NT2/D1 (cell line): ENCODE measurements at places on chromosomes 3 and 15.

DNA sequence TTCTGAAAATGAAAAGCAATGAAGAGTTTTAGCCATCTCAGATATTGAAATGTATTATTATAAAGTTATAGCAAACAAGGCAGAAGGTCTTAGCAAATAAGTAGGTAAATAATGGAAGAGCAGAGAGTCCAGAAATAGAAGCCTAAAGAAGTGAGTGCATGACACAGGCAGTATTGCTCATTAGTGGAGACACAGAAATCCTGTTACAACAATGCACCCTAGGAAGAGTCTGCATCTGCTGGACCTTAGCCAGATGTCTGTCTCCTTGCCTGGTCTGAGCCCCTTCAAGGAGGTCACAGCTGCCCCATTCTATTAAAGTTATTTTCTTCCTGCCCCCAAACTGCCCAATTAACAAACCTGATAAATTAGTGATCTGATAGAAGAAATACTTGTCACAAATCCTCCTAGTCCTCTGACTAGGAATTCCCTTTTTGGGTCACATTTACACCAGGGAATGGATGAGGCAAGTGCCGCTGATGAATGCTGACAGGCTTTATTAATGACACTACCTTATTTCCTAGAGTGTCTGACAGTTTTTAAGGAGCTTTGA, 51.9 kb downstream of the HOMER2 start:
- no peak for DNase-seq

DNA sequence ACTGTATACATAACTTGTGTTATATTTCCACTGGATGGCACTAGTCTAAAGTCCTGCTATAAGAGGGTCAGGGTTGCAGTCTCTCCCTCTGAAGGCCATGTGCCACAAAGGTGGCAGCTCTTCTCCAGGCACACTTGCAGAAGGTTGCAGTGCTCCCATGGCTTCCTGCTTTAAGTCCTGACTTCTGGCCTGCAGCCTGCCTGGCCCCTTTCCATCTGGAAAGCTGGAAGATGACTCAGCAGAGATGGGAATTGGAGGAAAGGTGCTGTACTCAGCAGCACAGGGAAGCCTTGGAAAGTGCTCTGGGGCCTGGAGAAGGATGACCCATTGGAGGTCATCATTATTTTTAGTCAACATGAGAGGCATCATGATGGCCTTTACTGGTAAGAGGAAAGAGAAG, 40.9 kb upstream of the MRPL3 start:
- DNase-seq: no peak

- no peak for DNase-seq
Measured at GRCh38 chr15:35724626-35725025, 178.7 kb upstream of the DPH6 start.

DNA sequence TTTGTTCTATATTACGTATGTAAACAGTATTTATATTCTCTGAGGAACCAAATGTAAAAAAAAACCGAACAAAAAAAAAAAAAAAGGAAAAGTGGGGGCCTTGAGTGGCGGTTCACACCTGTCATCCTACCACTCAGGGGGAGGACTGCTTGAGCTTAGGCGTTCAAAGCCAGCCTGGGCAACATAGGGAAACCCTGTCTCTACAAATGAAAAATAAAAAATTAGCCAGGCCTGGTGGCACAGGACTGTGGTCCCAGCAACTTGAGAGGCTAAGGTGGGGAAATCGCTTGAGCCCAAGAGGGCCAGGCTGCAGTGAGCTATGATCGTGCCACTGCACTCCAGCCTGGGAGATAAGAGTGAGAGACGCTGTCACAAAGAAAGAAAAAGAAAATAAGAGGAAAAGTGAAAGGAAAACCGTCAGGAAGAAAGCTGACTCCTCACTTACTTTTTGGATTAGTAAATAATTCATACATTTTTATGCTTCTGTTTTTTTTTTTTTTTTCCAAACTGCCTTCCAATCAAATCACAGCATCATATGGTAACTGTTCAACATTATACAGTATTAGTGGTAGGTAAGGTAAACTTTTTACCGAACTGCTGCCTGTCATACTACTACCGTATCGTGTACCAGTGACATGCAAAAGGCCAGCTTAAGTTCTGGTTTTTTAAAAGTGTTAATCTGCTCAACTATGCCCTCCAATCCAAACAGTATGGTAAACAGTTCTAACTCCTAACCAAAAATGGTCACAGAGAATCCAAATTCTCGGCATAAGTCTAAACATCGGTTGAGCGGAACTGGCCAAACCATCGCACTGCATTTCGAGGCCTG, 1.2 kb downstream of the PHC3 start:
- DNase-seq: no peak

DNA sequence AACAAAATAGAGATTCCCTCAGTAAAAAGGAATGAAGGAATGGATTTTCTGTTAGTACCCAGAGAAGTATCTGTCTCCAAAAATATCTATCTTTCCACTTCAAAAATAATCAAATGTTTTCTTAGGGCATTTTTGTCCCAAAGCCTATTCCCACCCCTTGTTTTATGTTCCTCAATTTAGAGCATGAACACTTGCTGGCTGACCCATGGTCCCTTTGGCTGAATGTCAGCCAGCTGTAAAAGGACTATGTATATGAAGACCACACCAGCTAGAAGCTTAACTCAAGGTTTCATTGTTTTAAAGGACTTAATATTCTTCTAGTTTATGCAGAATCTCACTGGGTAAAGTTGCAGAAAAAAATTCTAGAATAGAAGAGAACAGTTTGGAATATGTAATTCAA, 931.2 kb downstream of the MCTP2 start:
- DNase-seq: no peak

GRCh38 chr3:59364496-59364895, 314.7 kb upstream of the CFAP20DC start:
- no peak for DNase-seq

DNA sequence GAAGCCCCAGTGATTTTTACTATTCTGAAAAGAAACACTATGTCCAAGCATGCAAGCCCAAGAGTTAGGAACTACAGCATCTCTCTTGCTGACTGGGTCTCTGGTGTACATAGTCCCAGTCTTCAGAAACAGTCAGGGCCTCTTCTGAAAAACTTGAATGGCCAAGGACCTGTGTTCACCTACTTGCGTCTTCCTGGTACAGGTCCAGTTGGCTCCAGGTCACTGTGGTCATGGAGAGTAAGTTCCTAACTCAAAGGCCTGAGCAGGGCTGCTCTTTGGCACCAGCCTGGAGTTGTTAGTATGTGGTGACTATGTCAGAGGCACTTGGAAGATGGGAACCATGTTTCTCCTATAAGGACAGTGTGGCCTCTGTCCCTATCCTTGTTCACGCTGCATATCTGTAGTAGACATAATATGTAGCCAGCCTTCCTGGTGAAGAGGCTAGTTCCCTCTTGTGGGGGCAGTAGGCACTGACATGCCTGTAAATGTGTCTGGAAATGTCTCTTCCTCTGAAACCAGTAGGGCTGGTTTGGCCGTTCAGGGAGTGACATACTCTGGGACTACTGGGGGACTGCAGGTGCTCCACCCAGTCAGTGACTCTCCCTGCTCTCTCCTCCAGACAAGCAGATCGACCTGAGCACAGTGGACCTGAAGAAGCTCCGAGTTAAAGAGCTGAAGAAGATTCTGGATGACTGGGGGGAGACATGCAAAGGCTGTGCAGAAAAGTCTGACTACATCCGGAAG, 2.6 kb upstream of the RBM15B start:
- no peak for DNase-seq

DNA sequence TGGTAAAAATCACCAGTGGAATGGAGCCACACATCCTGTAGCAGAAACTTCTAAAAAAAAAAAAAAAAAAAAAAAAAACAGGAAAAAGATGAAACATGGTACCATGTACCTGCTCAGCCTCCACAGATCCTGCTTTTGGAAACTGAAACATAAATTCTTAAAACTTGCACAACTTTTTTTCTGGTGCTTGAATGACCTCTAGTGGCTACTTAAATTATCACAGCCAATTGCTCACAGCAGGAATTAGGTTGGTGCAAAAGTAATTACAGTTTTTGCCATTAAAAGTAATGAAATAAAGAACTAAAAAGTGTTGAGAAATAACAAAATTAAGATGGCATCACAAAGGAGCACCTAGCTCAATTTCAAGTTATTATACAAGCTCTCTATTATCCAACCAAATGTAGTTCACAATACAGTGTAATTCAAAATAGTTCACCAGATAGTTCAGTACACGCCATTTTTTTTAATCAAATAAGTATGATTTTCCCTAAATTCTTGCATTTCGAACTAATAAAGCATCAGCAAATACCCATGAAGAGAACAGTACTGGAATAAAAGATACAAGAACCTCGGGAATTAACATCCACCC, 80.6 kb downstream of the ULK4 start:
- no peak for DNase-seq

DNA sequence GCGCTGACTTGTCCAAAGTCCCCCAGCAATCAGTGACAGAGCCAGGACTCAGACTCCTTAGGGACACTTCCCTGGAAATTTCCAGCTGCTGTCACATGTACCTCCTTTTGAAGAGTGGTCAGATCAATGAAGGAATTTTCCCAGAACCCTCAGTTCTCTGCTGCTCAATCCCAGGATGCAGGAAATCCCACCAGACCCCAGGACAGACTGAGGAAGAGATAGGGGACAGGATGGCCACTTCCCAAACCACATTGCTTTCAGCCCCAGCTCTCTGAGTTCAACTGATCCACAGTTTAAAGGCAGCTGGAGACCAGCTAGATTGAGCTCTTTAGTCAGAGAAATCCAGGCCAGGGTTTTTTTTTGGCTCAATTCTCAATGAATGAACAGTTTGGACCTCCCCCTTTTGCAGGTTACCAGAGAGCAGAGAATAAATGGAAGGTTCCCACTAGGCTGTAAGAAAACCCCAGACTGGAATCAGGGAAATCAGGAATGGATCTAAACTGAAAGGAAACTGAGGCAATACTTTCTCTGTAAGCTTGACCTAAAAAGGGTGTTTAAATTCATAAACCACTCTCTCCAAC, 1.5 kb downstream of the CYP1A1 start:
- DNase-seq: peak; percentile 60

GRCh38 chr3:59886790-59887189, 837.0 kb upstream of the CFAP20DC start:
- no peak for DNase-seq

- no peak for DNase-seq
Measured at GRCh38 chr3:59549962-59550361, 500.1 kb upstream of the CFAP20DC start.

- DNase-seq: no peak
Measured at GRCh38 chr3:111369958-111370357, 172.0 kb upstream of the CD96 start.
